ENCODE measurements at places on chromosomes 13 and 19. TPM values are rescaled to one million over a fixed set of nuclear protein-coding genes. Genes with fewer than 3 reads are reported as not detected.

The MAST3 gene
- polyA plus RNA-seq = 1.5 TPM

The AMER2 gene
- not detected for polyA plus RNA-seq

The STOML3 gene
- polyA plus RNA-seq = not detected

The TNNT1 gene
- 0.22 TPM for polyA plus RNA-seq

The MYBPC2 gene
- polyA plus RNA-seq = not detected

The RGS9BP gene
- not detected for polyA plus RNA-seq

The ATF5 gene
- 30.4 TPM for polyA plus RNA-seq

The CERS1 gene
- polyA plus RNA-seq = 8.5 TPM

The CYP2B6 gene
- polyA plus RNA-seq = not detected

The MAB21L1 gene
- polyA plus RNA-seq = 0.03 TPM

The ARHGAP45 gene
- 6.9 TPM for polyA plus RNA-seq

The ZNF536 gene
- polyA plus RNA-seq = not detected

The ZNF578 gene
- polyA plus RNA-seq = 0.40 TPM

The SIGLEC9 gene
- not detected for polyA plus RNA-seq

The SPACA4 gene
- not detected for polyA plus RNA-seq

The SWSAP1 gene
- 4.8 TPM for polyA plus RNA-seq

The MEDAG gene
- 27.2 TPM for polyA plus RNA-seq

The CEACAM16 gene
- polyA plus RNA-seq = not detected

The COL4A1 gene
- polyA plus RNA-seq = 379 TPM
